ENCODE measurements at places on chromosomes 5 and 9.

DNA sequence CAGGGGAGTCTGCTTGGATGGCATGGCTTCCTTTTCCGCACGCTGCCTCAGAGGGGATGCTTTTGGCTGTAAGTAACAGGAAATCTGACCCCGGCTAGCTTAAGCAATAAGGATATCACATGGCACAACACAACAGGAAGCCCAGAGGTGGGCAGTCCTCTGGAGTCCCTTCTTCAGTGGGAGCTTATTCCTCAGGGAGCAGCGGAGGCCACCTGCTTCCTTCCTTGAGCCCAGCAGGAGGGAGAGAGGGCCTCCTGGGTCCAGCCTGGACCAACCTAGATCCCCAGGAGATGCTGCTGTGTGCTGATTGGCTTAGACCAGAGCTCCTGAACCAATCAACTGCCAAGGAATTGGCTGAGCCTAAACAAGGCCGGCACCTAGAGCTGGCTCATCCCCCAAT, 66.3 kb downstream of the C9orf50 start:
- no peak for DNase-seq

- no peak for DNase-seq
Observed at GRCh38 chr5:130601-131131, 38.7 kb downstream of the PLEKHG4B start.

DNA sequence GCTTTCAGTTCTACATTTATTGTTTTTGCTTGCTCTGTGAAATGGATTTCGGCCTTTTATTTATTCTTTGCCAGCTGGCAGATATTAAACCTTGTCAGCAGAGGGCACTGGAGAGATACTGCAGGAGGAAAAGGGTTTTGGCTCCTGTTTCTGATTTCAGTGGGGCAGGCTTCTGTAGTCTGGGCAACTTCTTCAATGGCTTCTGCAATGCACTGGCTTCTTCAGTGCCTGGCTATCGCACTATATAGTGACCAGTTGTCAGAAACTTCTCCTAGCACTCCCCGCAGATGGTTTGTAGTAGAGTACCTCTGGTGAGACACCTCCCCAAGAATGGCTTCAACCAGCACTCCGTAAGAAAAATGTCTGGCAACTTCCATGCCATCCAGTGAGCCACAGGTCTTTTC, 3.2 kb upstream of the NFX1 start:
- peak; percentile 83 for DNase-seq

DNA sequence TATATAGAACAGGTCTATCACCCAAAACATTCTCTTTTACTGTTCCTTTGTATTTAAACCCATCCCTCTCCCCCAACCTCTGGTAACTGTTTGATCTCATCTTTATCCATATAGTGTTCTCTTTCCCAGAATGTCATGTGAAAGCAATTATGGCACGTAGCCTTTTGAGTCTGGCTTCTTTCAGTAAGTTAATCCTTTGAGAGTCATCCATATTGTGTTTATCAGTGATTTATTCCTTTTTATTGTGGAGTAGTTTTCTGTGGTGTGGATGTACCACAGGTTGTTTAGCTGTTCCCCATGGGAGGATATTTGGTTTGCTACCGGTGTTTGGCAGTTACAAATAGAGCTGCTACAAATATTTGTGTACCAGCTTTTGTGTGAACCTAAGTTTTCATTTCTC, 38.0 kb downstream of the HMGXB3 start:
- no peak for DNase-seq

- no peak for DNase-seq
Observed at GRCh38 chr5:57539281-57539701, 56.7 kb upstream of the ACTBL2 start.

DNA sequence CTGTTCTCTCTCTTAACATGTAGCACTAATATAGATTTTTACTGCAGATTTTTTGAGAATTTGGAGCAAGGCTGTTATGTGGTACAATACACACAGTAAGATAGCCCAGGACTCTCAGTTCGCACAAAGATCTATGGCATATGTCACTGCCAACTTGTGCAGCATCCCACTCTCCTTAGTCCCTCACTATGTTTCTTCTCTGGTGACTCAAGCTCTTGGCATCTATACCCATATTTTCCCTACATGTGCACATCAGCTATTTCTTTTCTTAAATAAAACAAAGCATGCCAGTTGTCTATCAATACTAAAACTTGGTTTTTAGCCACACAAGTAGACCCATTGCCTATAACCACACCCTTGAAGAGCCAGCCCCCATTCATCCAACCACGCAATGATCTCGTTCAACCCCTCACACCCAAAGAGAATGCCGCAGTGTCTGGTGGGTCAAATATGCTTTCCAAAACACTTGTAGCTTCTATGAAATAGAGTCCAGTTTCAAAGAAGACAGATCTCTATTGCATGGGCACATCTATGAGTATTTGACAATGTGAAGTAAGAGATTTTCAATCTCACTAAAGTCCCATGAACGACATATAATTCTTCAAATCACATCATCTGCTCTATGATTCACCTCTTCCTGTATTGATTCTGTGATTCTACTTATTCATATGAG, 18.2 kb upstream of the IL7R start:
- no peak for DNase-seq

GRCh38 chr5:39712316-39713249, 287.8 kb upstream of the DAB2 start:
- no peak for DNase-seq

- no peak for DNase-seq
Observed at GRCh38 chr5:95417971-95418370, 26.8 kb downstream of the FAM81B start.

- DNase-seq: no peak
Observed at GRCh38 chr9:134379831-134380365, 53.6 kb downstream of the RXRA start.

- no peak for DNase-seq
Observed at GRCh38 chr5:56350597-56351170, 117.6 kb upstream of the ANKRD55 start.

GRCh38 chr9:104876587-104876986, 51.4 kb downstream of the ABCA1 start:
- DNase-seq: no peak

- DNase-seq: no peak
Observed at GRCh38 chr5:73946919-73947602, 321.1 kb downstream of the ARHGEF28 start.

GRCh38 chr5:175572886-175573285, 85.0 kb upstream of the HRH2 start:
- no peak for DNase-seq

- DNase-seq: no peak
Observed at GRCh38 chr5:80206282-80206681, 49.6 kb downstream of the SERINC5 start.

GRCh38 chr5:38420691-38421390, 135.6 kb downstream of the LIFR start:
- DNase-seq: peak; percentile 20

Measured in CD4-positive, alpha-beta T cell treated with Interleukin-17A for 1 hour (primary cell).